ENCODE measurements at places on chromosomes 7 and 10. TPM values are rescaled to one million over a fixed set of nuclear protein-coding genes. Genes with fewer than 3 reads are reported as not detected.

CHST3 gene
- total RNA-seq = 24.4 TPM

CRHR2 gene
- total RNA-seq = 0.57 TPM

ATP6V1F gene
- 80.0 TPM for total RNA-seq

SPRN gene
- not detected for total RNA-seq

ASZ1 gene
- not detected for total RNA-seq

DRGX gene
- total RNA-seq = not detected

SYNPO2L gene
- total RNA-seq = 792 TPM

GRCh38 chr7:116212869-116213268 lies 2.5 kb downstream of the TES start:
- no peak for DNase-seq

DNA sequence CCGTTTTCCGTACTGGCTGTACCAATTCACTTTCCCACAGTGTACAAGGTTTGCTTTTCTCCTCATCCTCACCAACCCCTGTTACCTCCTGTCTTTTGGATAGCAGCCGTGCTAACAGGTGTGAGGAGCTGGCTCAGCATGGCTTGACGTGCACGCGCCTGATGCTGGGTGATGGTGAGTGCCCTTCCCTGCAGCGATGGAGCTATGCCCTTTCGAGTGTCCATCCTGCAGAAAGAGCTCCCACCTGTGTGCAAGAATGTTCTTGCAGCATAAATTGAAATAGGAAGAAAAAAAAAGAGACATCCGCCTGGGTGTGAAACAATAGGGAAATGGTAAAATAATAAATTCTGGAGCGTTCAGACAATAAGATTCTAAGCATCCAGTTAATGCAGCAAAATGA lies 9.5 kb upstream of the UBE3C start:
- no peak for DNase-seq

DNA sequence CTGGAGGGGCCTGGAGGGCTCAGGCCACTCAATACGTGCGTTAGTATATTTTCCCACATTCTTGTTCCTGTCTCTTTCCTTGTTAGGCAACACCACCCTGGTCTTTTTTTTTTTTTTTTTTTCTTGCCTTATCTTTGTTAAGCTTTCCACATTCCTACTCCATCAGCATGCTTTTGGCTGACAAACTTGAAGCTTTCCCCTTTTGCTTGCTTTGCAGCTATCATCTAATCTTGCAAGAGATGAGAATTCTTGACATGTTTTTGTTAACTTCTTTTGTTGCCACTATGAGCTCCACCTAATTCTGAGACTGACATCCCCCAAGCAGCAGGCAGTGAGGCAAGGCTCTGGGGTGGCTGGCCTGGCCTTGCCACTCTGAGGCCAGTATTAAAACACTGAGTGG lies 52.5 kb upstream of the NRP1 start:
- no peak for DNase-seq

- DNase-seq = peak; percentile 29
These were observed 597.2 kb downstream of the TYW1 start for GRCh38 chr7:67593794-67594193.

- DNase-seq = peak; percentile 97
These were observed at the start of gene ZNF503 for GRCh38 chr10:75401569-75402485. Gene ZNF503 (minus strand): TSS chr10:75401764. CDS start chr10:75401419, 345 bp downstream.

DNA sequence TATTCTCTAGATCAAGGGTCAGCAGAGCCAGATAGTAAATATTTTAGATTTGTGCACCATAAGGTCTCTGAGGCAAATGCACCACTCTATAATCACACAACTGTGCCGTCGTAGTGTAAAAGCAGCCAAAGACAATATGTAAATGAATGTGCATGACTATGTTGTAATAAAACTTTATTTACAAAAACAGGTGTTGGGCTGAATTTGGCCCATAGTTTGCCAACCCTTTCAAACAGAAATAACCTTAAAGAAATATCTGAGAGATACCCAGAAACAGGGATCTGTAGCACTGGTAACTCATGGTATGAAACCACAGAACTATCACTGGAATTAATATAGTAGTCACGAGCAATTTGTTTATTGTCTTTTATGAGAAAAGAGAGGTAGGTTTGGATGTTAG lies 86.0 kb downstream of the ARID5B start:
- DNase-seq = no peak

DNA sequence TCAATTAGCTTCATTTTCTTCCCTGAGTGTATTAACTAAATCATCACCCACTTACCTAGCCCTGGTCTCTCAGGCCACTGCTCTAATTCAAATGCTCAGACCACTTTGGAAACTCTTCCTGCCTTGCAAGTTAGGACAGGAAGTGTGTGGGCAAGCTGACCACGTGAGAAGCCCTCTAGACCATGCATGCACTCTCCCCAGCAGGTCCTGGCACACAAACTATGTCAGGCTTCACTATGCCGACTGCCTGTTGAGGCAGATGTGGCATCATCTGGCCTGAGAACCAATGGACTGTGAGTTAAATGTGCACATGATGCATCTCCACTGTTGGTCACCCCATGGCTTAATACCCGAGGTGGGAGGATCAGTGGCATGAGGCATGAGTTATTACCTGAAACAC lies 439.6 kb downstream of the GRID1 start:
- no peak for DNase-seq

DNA sequence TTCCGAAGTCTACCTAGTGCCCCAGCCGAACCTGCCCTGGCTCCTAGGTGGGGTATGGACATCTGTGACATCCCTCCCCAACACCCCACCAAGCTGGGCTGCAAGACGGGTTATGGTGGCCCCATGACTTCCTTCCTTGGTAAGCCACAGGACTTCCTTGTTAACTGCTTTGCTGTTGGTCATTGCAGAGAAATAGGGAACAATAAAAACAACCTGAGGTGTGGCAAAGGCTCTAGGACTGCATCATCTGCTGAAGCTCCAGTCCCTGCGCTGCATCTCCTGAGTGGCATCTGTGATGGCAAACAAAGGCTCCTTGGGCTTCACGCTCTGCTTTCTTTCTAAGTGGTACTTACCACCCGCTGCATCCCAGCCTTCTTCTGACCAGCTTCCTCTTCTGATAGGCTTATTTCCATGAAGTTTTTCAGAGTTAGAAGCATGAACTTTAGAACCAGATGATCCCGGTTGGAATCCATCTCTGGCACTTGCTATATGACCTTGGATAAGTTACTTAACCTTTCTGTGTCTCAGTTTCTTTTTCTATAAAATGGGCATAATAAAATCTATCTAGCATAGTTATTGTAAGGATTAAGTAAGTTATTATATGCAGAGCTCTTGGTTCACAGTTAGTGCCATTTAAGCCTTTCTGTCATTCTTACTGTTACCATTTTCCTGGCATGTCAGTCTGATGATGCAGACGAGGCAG lies 216.8 kb downstream of the RPS24 start:
- peak; percentile 78 for DNase-seq

DNA sequence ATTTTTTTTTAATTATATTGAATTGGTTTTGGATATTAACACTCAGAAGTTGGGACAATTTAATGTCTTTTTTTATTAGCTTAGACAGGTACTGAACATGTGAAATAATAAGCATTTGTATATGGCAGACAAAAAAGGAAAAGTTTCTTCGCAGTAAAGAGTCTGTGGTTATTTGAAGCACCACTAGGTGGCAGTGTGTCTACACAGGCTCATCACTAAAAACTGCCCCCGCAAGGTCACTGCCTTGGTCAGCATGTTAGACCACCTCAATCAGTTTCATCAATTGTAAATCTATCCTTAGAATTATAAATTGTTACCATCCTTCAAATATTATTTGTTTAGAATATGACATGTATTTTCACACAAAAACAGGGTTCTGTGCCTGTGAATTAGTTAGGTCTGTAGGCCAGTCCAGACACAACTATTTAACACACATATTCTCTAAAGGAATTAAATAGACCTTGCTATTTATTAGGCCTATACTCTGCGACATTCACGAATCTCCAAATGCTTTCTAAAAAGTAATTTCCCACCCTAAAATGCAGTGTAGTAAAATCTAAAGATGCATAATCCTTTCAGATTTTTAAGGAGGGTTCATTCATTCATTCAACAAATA lies 17.0 kb downstream of the PNLIPRP3 start:
- DNase-seq = no peak

GRCh38 chr7:78760620-78761355 lies 692.7 kb downstream of the MAGI2 start:
- DNase-seq = no peak

DNA sequence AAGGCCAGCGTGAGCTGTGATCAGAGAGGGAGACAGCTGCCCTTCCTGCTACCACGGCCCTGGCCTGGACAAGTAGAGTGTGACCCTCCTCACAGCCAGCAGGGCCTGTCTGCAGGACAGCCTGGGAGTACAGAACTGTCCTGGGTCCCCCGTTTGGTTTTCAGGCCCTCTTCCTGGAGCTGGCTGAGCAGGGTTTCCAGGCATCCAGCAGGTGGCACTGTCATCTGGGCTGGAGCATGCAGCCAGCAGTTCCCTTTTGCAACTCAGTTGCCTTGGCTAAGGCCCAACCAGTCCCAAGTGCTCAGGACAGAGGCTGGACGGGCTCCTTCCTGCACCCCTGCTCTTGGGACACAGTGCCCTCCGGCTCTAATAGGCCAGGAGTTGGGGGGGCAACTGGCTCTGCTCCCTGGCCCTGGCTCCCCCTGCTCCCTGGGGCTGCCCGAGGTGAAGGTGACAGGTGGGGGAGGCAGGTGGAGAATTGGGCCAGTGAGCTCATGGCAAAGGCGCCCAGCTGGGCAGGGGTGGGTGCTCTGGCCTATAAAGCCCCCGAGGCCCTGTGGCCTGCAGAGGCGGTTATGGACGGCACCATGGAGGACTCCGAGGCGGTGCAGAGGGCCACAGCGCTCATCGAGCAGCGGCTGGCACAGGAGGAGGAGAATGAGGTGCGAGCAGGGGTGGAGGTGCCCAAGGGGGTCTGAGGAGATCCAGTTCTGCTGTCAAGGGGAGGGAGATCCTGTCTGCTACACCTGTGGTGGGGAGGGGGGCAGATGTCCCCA lies at the start of gene ANKRD2:
Gene ANKRD2 (plus strand): TSS at position 566 of the 776 bp plus-strand sequence. CDS start 10 bp downstream, at position 576.
- peak; percentile 88 for DNase-seq

DNA sequence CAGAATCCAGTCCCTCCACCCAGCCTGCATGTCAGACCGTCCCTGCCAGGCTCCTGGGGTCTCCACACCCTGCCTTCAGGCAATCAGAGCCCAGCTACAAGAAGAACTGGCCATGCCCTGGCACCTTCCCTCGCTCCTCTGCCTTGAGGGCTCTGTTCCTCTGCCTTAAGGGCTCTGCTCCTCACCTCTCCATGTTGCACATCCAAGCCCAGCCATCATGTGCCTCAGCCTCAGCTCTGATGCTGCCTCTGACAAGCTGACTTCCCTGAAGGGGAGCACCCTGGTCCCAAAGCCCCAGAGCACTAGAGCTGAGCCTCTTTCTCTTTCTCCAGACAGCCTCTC lies 50.3 kb upstream of the ANTXRL start:
- peak; percentile 22 for DNase-seq

DNA sequence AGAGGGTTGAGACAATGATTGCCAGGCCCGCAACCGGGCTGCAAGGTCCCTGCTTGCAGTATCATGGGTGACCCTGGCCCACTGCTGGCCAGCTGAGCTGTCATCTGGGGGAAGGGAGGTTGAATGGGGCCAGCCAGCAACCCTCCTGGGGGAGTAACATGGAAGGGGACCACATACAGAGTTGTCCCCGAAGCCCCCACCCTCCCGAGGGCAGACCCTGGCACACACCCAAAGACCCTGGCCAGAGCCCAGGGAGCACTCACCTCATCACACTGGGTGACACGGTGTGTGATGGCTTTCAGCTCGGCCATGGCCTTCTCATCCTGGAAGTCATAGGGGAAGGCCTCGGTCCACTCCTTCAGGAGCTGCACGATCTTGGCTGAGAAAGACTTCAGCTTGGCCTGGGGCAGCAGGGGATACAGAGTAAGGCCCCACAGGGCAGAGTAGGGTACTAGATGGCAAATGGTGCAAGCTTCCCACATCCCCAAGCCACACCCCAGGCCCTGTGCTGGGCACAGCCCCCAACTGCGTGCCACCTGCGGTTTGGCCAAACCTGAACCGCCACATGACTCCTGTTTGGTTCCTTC lies 63.4 kb downstream of the CSGALNACT2 start:
- DNase-seq = peak; percentile 74

- no peak for DNase-seq
These were observed 181.1 kb downstream of the SKAP2 start for GRCh38 chr7:26683277-26683676.

DNA sequence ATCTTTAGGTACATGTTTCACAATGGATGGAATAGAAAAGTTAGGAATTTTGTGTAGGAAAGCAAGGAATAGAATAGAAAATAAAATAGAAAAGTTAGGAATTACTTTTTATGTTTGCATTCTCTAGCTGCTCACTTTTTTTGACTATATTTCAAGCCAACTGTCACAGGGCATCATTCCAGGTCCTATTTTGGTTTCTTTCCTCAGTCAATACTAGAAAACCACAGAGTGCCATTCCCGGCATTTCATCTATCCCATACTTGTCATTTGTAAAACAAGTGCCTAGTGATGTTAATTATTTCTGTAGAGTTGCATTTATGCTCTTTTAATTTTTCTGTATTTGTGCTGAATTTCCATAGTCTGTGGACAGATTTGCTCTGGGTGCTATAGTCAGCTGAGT lies 66.2 kb downstream of the SDK1 start:
- DNase-seq = no peak

- DNase-seq = peak; percentile 55
These were observed 21.8 kb downstream of the STMP1 start for GRCh38 chr7:135684136-135684535.

- DNase-seq = no peak
These were observed 40.5 kb upstream of the PRKAR1B start for GRCh38 chr7:767580-767940.

DNA sequence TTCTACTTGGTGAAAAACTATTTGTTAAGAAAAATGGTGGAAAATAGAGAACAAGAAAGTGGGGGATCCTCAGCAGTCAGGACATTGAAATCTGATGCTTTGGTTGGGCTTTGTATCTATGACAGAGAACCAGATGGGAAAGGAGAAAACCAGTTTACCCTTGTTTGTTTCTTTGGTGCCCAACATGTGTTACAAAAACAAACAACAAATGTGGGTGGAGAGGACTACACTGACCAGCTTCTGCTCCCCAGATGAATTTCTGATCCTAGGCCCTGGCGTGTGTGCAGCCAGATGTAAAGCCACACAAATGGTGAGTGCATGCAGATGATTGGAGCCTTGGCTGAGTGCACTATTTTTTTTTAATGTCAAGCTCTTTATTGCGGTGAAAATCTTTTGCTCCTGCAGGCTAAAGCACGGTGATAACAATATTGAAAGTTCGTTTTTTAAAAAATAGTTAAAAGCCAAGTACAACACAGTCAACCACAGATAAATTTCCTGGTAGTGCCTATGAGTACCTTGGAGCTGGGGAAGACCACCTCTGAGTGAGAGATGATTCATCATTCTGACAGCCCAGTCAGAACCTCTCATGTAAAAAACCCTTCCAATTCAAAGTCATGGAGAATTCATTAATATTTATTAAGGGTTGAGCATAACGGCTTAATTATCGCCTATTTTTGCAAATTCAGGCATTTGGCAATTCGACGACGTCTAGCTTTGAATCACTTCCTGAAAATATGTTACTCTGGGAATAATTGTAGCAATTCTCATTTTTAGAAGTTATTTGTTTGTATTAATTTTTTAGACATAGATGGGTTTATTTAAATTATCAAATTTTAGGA lies 163.7 kb downstream of the AGMO start:
- no peak for DNase-seq

GRCh38 chr10:69348816-69349541 lies 67.7 kb downstream of the TACR2 start:
- no peak for DNase-seq
